ENCODE measurements at places on chromosomes 16 and 17.
A peak's percentile ranks its signal among the peaks of the same experiment; 100 is the strongest.

GRCh38 chr16:55126456-55126855 lies 195.8 kb downstream of the IRX5 start:
- no peak for DNase-seq
- H3K36me3 ChIP-seq, result no peaks in the 10 kb centered on the region
- H3K27ac ChIP-seq, result no peak overlapping the region

DNA sequence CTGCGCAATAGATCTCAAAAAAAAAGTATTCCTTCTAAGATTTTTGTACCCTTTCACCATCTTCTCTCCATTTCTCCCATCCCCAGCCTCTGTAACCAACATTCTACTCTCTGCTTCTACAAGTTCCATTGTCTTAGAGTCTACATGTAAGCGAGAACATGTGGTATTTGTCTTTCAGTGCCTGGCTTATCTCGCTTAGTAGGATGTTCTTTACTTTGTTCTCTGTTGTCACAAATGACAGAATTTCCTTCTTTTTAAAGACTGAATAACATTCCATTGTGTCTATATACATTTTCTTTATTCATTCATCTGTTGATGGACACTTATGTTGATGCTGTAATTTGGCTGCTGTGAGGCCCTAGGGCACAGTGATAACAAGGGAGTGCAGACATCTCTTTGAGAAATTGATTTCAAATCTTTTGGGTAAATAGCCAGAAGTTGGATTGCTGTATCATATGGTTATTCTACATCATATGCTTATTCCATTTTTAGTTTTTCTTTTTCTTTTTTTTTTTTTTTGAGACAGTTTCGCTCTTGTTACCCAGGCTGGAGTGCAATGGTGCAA lies 37.7 kb upstream of the MYH10 start:
- no peak overlapping the region for H3K27ac ChIP-seq
- no peak for DNase-seq
- no peak overlapping the region for H3K4me3 ChIP-seq
- no peaks in the 10 kb centered on the region for H3K4me1 ChIP-seq
- peaks cover 18% of the 10 kb centered on the region for H3K27me3 ChIP-seq
- no peaks in the 10 kb centered on the region for H3K36me3 ChIP-seq

- peak overlapping the region; percentile 22 for H3K27ac ChIP-seq
- peaks cover 23% of the 10 kb centered on the region for H3K4me1 ChIP-seq
- no peaks in the 10 kb centered on the region for H3K36me3 ChIP-seq
- H3K4me3 ChIP-seq, result no peak overlapping the region
These were observed 10.0 kb upstream of the RIPOR1 start for GRCh38 chr16:67518676-67519075.

DNA sequence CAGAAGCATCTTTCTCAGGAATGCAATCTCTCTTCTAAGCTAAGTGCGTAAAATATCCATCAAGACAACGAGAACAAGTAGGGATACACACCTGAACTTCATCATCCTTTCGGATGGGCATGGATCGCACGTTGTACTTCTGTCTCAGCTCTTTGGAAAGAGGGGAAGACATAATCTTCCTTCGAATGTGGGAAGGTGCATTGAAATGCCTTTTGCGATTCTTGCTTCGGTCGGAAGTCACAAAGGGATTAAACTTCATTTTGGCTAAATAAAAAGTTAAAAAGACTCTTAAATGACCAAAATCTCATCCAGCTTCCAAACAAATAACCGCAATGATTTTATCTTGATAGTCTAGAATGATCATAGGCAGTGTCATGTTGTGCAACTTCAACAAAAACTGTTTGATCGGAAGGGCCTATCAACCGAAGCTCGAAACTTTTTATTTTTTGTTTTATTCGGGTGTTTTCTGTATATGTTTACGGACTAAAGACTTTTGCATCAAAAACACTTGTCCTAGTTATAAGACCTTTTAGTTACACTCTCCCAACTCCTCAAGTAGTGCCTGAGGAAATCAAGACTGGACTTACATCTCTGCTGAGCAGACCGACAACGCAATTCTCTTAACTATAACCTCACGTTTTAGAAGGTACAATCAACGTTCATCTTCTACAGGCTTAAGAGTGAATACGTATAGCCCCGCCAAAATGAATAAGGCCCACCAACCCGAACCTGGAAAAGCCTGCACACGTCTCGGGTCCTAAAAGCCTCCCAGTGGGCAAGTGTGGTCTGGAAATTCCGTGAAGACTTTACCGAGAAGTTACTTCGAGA lies 727 bp downstream of the RPL26 start:
- no peak for DNase-seq
- H3K4me1 ChIP-seq, result peaks cover 58% of the 10 kb centered on the region
- H3K27me3 ChIP-seq, result no peaks in the 10 kb centered on the region
- H3K27ac ChIP-seq, result peak overlapping the region; percentile 100
- peak overlapping the region; percentile 100 for H3K4me3 ChIP-seq
- peaks cover 58% of the 10 kb centered on the region for H3K36me3 ChIP-seq

DNA sequence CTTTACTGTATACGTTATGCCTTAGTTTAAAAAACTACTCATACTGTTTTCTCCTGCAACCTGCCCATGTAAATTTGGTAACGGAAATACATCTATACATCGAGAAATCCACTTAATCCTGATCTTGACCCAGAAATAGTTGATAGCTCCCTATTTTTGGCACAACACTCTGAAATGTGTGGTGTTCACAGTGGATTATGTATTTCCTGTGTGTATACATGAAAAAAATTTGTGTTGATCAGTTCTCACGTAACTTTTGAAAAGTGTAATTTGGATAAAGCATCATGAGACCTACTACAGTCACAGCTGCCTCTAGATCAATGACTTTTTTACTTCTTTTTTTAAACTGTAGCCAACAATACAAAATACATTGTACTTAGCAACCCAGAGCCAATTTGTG lies 90.7 kb downstream of the VMP1 start:
- peaks cover 46% of the 10 kb centered on the region for H3K36me3 ChIP-seq
- H3K27ac ChIP-seq, result peak overlapping the region; percentile 76
- H3K4me3 ChIP-seq, result no peak overlapping the region

DNA sequence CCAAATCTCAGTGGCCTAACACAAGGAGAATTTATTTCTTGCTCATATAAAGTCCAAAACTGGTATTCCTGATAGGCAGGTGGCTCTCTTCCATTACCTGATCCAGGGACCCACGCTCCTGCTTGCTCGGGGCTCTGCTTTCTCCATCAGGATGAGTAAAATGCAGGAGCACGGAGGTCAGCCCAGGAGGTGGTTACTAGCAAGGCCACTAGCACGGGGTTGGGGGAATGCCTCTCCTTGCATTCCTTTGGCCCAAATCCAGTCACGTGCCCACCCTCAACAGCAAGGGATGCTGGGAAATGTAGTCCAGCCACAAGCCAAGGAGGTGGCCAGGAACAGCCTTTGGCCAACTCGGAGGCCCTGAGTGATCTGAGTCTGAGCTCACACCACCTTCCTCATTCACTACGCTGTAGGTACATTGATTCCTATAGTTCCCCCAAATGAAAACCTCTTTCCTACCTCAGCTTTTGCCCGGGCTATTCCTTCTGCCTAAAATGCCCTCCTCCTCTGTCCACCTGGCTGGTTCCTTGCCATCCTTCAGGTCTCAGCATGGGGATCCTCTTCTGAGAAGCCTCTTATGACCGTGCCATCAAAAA lies 38.3 kb upstream of the HAPSTR1 start:
- H3K27ac ChIP-seq, result no peak overlapping the region
- H3K27me3 ChIP-seq, result peaks cover 7% of the 10 kb centered on the region
- no peak overlapping the region for H3K4me3 ChIP-seq
- no peaks in the 10 kb centered on the region for H3K36me3 ChIP-seq
- H3K4me1 ChIP-seq, result peaks cover 12% of the 10 kb centered on the region
- no peak for DNase-seq

DNA sequence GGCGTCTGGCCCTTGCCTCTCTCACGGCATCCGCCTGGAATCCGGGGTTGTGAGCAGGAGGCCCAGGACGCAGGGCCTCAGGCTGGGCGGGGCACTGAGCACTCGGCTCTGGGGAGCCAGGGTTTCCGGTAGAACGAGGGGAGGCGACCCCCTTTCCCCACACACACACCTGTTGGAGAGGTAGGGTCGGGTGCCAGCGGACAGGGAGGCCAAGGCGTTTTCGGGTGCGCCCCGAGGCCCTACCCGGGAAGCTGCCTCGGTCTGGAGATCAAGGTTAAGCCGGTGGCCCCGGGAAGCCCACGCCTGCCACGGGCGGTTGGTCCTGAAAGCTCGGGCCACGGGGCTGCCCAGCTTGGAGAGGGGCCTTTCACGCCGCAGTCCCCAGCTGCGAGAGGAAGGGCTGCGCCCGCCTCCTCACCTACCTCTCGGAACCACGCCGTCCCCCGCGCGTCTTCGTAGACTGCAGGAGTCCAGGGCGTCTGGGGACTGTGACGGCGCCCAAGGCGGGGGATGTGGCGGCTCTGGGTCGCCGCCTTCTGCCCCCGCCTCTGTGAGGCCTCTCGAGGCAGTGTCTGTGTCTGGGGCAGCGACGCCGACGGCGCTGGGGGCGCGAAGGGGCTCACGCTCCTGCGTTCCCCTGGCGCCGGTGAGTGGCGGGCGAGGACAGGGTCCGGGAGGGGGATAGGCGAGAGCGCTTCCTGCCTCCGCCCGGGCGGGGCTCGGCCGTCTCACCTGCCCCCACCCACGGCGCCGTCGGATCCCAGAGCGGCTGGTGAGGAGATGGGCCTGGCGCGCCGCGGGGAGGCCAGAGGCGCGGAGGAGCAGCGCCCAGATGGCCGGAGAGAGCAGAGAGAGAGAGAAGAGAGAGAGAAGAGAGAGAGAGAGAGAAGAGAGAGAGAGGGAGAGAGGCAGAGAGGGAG lies 20.3 kb upstream of the HOXB9 start:
- no peak overlapping the region for H3K27ac ChIP-seq
- peaks cover 80% of the 10 kb centered on the region for H3K27me3 ChIP-seq
- H3K4me1 ChIP-seq, result peaks cover 17% of the 10 kb centered on the region
- no peak for DNase-seq

- peaks cover 90% of the 10 kb centered on the region for H3K36me3 ChIP-seq
- H3K4me3 ChIP-seq, result no peak overlapping the region
- DNase-seq, result no peak
- H3K27ac ChIP-seq, result no peak overlapping the region
- no peaks in the 10 kb centered on the region for H3K27me3 ChIP-seq
These were observed 29.7 kb downstream of the MBTPS1 start for GRCh38 chr16:84087001-84087400.

DNA sequence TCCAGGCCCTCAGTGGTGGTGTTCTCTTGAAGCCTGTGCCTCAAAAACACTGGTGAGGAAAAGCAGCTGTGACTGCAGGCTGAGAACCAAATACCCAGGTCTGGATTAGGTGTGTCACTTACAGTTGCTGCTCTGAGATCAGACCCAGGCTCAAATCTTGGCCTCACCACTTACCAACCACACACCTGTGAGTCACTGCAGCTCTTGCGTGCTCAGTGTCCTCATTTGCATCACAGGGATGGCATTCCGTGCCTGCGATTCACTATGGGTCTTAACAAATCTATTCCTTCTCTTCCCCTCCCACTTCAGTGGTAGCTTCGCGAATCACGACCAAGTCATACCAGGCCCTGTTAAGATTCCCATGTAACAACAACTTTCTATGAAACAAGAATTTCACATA lies 233.4 kb upstream of the HSBP1 start:
- H3K27ac ChIP-seq, result no peak overlapping the region
- no peaks in the 10 kb centered on the region for H3K4me1 ChIP-seq
- no peaks in the 10 kb centered on the region for H3K36me3 ChIP-seq
- DNase-seq, result no peak

GRCh38 chr16:58906981-58907715 lies 173.0 kb upstream of the GOT2 start:
- no peaks in the 10 kb centered on the region for H3K36me3 ChIP-seq
- no peaks in the 10 kb centered on the region for H3K27me3 ChIP-seq
- no peak for DNase-seq
- H3K4me1 ChIP-seq, result no peaks in the 10 kb centered on the region
- H3K27ac ChIP-seq, result no peak overlapping the region

- no peak overlapping the region for H3K27ac ChIP-seq
- H3K36me3 ChIP-seq, result no peaks in the 10 kb centered on the region
- no peaks in the 10 kb centered on the region for H3K4me1 ChIP-seq
- H3K4me3 ChIP-seq, result no peak overlapping the region
These were observed 14.3 kb upstream of the NUBP1 start for GRCh38 chr16:10729104-10730048.

DNA sequence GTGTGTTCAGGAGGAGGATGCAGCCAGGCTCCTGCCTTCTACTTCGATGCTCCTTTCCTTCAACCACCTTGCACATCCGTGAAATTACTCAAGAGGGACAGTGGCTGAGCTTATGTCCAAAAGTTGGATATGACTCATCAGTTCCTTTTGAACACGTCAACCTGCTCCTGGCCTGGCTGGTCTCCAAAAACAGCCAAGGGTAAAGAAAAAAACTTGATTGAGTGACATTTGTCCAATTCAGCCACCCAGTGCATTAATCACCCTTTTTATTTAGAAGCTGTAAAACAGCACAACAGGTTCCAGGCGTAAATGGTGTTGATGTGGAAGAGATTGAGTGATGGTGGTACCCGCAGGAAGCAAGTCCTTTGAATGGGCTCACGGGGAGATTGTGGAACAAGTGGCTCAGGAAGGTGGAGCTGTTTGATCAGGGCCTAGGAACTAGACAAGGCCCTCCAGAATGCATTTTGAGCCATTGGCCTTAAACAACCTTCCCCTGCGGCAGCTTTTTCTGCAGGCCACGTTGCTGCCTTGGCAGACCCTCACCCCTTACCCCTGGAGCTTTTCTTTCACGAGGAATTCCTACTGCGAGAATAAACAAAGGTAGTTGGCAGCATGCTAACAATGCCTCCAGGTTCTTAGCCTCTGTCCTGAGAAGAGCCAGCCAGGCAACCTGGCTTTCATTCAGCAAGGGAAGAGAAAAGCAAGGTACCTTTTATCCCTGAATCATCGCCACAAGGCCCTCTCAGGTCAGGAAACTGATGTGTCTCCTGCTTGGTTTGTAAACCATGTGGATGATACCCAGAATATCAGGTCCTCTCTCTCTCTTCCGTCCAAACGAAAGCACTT lies 173.3 kb upstream of the CACNG5 start:
- H3K27ac ChIP-seq, result no peak overlapping the region
- no peak for DNase-seq
- H3K27me3 ChIP-seq, result no peaks in the 10 kb centered on the region
- H3K36me3 ChIP-seq, result peaks cover 82% of the 10 kb centered on the region
- peaks cover 63% of the 10 kb centered on the region for H3K4me1 ChIP-seq
- H3K4me3 ChIP-seq, result no peak overlapping the region

- H3K36me3 ChIP-seq, result no peaks in the 10 kb centered on the region
- H3K27me3 ChIP-seq, result no peaks in the 10 kb centered on the region
- H3K4me1 ChIP-seq, result peaks cover 85% of the 10 kb centered on the region
- no peak for DNase-seq
- H3K4me3 ChIP-seq, result peak overlapping the region; percentile 79
These were observed 5.4 kb downstream of the THRA start for GRCh38 chr17:40068129-40068581.

GRCh38 chr17:40470932-40471828 lies 27.9 kb downstream of the IGFBP4 start:
- no peak overlapping the region for H3K4me3 ChIP-seq
- H3K27ac ChIP-seq, result no peak overlapping the region
- H3K36me3 ChIP-seq, result no peaks in the 10 kb centered on the region
- no peaks in the 10 kb centered on the region for H3K27me3 ChIP-seq
- DNase-seq, result no peak
- H3K4me1 ChIP-seq, result no peaks in the 10 kb centered on the region

- peaks cover 69% of the 10 kb centered on the region for H3K4me1 ChIP-seq
- peak overlapping the region; percentile 51 for H3K27ac ChIP-seq
- DNase-seq, result no peak
- H3K27me3 ChIP-seq, result no peaks in the 10 kb centered on the region
- H3K4me3 ChIP-seq, result no peak overlapping the region
These were observed 96.5 kb downstream of the ANKRD11 start for GRCh38 chr16:89393738-89394406.

Data from activated T-cell treated with anti-CD3 and anti-CD28 coated beads, Interleukin-2, amount 50 U/mL, for 24 hours (primary cell).